Fibroblast of the aortic adventitia (primary cell): ENCODE measurements at places on chromosomes 7 and 10. TPM values are rescaled to one million over a fixed set of nuclear protein-coding genes. Genes with fewer than 3 reads are reported as not detected.

The GPR15LG gene
- not detected in 2 replicates for total RNA-seq

The VPS41 gene
- 58.0 and 308 TPM in 2 replicates for total RNA-seq

The CASTOR2 gene
- total RNA-seq, result 5.6 and 22.1 TPM in 2 replicates

The TDRD1 gene
- 0.25 and 0.45 TPM in 2 replicates for total RNA-seq

The CYP26A1 gene
- not detected in 2 replicates for total RNA-seq

The LDB3 gene
- total RNA-seq, result under 0.01 TPM in 1 of 2 replicates, not detected in the other

The MSS51 gene
- 2.5 and 3.8 TPM in 2 replicates for total RNA-seq

The EPHA1 gene
- total RNA-seq, result not detected in 2 replicates

The LARP4B gene
- 25.2 and 38.7 TPM in 2 replicates for total RNA-seq

The AKR1C4 gene
- not detected in 2 replicates for total RNA-seq

The GNGT1 gene
- not detected in 2 replicates for total RNA-seq

The TMEM225B gene
- total RNA-seq, result 0.54 TPM in 1 of 2 replicates, not detected in the other

The ZNF727 gene
- total RNA-seq, result 0.57 TPM in 1 of 2 replicates, not detected in the other

The PRSS2 gene
- total RNA-seq, result not detected in 2 replicates

The NXPH1 gene
- not detected in 2 replicates for total RNA-seq

The AZGP1 gene
- total RNA-seq, result not detected in 2 replicates

The GSTO1 gene
- 175 and 260 TPM in 2 replicates for total RNA-seq

The TRPV5 gene
- total RNA-seq, result not detected in 2 replicates

The CHAT gene
- total RNA-seq, result not detected in 2 replicates

The IDI2 gene
- not detected in 2 replicates for total RNA-seq

The ITPRID1 gene
- total RNA-seq, result not detected in 2 replicates

The AHR gene
- total RNA-seq, result 326 and 493 TPM in 2 replicates

The CAMK2B gene
- 6.4 TPM in 1 of 2 replicates, not detected in the other for total RNA-seq

The IFIT1B gene
- total RNA-seq, result not detected in 2 replicates

The PRPS1L1 gene
- not detected in 2 replicates for total RNA-seq

The ZSCAN25 gene
- total RNA-seq, result 8.1 and 22.0 TPM in 2 replicates

The UPK3BL1 gene
- 1.5 and 3.2 TPM in 2 replicates for total RNA-seq

The AUTS2 gene
- 10.7 and 33.4 TPM in 2 replicates for total RNA-seq

The RAPGEF5 gene
- total RNA-seq, result 1.5 and 4.2 TPM in 2 replicates

The EMX2 gene
- 0.18 and 1.1 TPM in 2 replicates for total RNA-seq

The NEUROG3 gene
- not detected in 2 replicates for total RNA-seq

The CYP26C1 gene
- total RNA-seq, result 0.09 TPM in 1 of 2 replicates, not detected in the other

The RBM20 gene
- total RNA-seq, result 0.08 and 0.09 TPM in 2 replicates

The MMRN2 gene
- 5.1 and 5.4 TPM in 2 replicates for total RNA-seq

The MYOZ1 gene
- not detected in 2 replicates for total RNA-seq

The SPDYE6 gene
- not detected in 2 replicates for total RNA-seq

The HEPACAM2 gene
- not detected in 2 replicates for total RNA-seq

The ACHE gene
- 0.16 TPM in 1 of 2 replicates, not detected in the other for total RNA-seq
